ENCODE measurements at places on chromosomes 13 and 19. TPM values are rescaled to one million over a fixed set of nuclear protein-coding genes. Genes with fewer than 3 reads are reported as not detected.
A peak's percentile ranks its signal among the peaks of the same experiment; 100 is the strongest.

The CD33 gene
- 4.2 TPM for total RNA-seq

GRCh38 chr19:2055931-2056836 is 5.1 kb upstream of the MKNK2 start:
- peak; percentile 77 for DNase-seq

The SIAH3 gene
- not detected for total RNA-seq

The ZNF580 gene
- total RNA-seq, result 15.3 TPM

GRCh38 chr19:34341935-34342680 is 22.9 kb upstream of the GPI start:
- no peak for DNase-seq
